Smooth muscle cell of the coronary artery (primary cell): ENCODE measurements at places on chromosomes 5 and 9. TPM values are rescaled to one million over a fixed set of nuclear protein-coding genes. Genes with fewer than 3 reads are reported as not detected.

Gene TMEM250
- 32.2 and 39.1 TPM in 2 replicates for total RNA-seq

Gene ARSI
- 0.83 and 2.3 TPM in 2 replicates for total RNA-seq

Gene BTNL9
- total RNA-seq, result not detected in 2 replicates

Gene LCN1
- not detected in 2 replicates for total RNA-seq

Gene PCDHGB1
- 1.5 and 2.4 TPM in 2 replicates for total RNA-seq

Gene ST8SIA4
- total RNA-seq, result 0.15 and 0.23 TPM in 2 replicates

Gene ZNF462
- 13.4 and 15.3 TPM in 2 replicates for total RNA-seq

Gene PRDM9
- total RNA-seq, result not detected in 2 replicates

Gene PCDHB2
- 1.1 and 3.7 TPM in 2 replicates for total RNA-seq

Gene GADD45G
- total RNA-seq, result 0.08 and 3.3 TPM in 2 replicates

Gene PCAT7
- total RNA-seq, result 0.15 and 0.23 TPM in 2 replicates
